ENCODE measurements at places on chromosomes 2 and 18.

DNA sequence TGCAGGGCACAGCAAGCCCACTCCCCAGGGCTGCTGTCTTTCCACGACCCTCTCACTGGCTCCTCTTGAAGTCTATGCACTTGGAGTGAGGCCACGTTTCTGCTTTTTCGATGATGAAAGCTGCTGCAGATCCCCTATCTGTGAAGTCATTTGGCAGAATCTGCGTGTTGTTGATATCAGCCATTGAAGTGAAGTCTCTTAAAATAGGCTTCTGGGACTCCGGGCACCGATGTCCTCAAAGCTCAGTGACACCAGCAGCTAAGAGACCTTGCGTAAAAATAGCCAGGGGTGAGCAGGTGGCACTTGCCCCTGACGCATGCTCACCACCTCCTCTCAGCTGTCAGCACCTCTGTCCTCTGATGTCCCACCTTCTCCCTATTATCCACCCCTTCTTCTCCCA, 89.4 kb upstream of the FHL2 start:
- no peak for DNase-seq

- no peak for DNase-seq
These were observed 430.4 kb downstream of the DLGAP1 start for GRCh38 chr18:4024702-4025101.

DNA sequence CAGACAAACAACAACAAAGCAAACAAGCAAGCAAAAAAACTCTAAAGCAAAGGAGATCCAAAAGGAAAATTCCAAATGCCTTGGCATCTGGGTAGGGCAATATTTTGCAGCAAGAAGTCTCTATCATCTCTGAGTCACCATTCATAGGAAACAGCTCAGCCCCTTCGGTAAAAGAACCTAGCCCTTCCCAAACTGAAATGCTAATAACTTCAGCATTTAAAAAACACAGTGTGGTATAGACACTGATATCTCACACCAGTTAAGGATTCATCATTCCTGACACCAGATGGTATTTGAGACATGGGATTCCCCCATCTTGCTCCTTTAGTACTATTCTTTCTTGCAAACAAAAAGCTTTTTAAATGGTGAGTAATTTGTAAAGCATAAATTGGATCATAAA, 491.8 kb downstream of the TXNL1 start:
- DNase-seq: no peak

DNA sequence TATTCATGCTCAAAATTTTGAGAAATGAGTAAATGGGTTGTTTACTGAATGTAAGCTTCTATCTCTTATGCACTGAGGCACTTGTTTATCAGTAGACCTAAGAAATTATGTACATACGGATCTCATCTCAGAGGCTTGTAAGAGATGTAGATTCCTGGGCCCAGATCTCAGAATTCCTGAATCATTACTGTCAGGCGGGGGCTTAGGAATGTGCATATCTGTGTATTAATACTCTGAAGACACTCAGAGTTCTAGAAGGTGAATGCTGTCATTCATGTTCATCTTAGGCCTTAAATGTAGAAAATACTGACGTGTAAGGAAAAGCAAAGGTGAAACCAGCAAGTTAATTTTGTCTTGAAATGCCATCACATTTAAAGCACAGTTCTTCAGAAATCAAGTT, 169.6 kb downstream of the FMNL2 start:
- no peak for DNase-seq

GRCh38 chr2:36653967-36654694, 42.4 kb upstream of the VIT start:
- DNase-seq: no peak

DNA sequence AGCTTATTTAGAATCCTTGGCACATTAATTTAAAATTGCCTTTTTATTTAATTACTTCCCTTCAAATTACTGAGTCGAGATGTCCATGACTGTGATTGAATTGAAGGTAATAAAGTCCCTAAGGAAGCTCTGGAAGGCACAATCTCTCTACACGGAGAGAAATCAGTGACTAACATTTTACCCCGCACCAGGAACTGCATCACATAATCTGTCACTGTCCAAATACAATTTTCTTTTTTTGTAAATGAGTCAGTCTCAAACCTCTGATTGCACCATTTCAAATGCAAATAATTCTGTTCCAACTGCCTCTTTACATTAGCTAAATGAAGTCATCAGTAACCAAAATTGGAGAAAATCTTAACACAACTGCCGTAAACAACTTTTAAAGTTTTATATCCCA, 311.9 kb downstream of the CCDC178 start:
- DNase-seq: no peak

DNA sequence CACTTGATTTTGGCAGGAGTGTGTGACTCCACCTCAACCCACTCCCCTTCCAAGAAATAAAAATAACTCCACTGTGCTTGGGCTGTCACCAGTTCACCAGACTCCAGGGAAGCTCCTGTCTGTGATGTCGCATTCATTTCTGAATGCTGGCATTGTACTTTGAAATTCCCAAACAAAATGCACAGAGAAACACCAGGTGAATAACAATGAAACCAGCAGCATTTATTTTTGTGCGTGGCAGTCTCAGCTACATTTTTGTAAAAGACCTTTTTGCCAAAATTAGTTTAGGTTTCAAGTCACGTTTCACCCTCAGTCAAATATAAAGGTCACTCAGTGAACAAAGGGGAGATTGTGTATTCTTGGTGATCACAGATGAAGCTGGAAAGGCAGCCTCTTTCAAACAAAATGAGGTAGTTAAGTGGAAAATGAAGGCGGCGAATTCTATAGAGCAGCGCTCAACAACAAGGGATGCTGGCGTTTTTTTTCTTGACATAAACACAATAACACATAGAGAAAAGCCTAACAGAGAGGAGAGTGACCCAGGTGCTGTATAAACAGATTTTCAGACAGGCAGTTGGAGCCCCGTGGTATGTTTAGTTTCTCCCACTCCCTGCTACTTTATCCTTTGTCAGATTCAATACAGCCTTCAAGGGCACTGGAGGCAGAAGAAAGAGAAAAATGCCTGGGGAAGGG, 210.3 kb upstream of the GCFC2 start:
- no peak for DNase-seq

GRCh38 chr18:24616653-24617052, 156.2 kb downstream of the HRH4 start:
- DNase-seq: no peak

GRCh38 chr2:121177896-121178295, 107.1 kb downstream of the TFCP2L1 start:
- DNase-seq: no peak

DNA sequence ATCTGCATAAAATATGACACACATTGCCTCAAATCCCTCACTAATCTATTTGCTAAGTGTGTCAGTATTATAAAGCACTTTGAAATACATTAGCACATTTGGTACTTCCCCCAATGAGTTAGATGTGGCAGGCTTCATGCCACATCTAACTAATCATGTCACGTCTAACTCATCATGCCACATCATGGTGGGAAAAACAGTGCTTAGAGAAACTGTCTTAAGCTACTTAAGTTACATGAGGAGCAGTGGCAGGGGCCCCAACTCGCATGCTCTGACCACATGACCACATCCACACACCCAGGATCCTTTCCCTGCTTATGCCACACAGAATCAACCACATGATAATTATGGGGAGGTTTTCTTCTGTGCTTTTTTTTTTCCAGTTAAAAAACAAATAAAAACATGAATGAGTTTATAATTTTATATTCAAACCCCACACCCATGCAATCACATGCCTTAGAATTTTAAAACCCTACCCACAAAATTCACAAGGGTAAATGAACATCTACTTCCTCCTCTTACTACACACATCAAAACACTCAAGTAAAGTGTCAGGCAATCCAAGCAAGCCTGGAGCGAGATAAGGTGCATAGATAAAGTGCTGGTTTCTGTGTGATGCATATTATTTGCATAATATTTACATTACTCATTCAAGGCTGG, 1.6 kb downstream of the ABCA12 start:
- no peak for DNase-seq

- DNase-seq: no peak
These were observed 120.9 kb upstream of the ST6GAL2 start for GRCh38 chr2:107006836-107007235.

DNA sequence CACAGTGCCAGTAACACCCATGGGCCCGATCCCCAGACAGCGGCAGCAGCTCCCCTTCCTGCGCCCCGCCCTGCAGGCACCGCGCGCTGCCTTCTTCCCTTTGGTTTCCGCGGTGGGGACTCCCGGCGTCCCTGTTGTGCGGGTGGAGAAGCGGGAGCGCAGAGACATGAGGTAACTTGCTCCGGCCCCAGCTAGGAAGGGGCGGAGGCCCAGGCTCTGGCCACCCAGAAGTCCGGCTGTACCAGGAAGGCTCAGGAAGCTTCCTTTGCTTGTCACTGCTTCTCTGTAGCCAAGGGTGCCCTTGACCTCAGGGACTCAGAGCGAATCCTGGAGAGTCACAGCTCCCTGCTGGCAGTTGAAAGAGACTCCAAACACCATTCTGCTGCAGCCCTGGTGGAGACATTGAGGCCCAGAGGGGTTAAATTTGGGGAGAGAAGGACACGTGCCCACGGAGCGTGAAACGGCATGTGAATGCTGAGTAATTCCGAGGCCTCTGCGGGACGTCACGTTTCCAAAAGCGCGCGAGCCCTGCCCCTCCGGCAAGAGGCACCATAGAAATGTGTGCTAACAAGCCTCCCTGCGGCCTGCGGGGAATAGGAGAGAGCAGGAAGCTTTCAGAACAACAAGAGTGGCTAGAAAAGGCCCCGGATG, 6.7 kb upstream of the ADCY3 start:
- peak; percentile 32 for DNase-seq

GRCh38 chr18:33472509-33472908, 32.0 kb upstream of the CCDC178 start:
- DNase-seq: no peak

- DNase-seq: no peak
These were observed 6.5 kb upstream of the PPP3R1 start for GRCh38 chr2:68258851-68259250.

DNA sequence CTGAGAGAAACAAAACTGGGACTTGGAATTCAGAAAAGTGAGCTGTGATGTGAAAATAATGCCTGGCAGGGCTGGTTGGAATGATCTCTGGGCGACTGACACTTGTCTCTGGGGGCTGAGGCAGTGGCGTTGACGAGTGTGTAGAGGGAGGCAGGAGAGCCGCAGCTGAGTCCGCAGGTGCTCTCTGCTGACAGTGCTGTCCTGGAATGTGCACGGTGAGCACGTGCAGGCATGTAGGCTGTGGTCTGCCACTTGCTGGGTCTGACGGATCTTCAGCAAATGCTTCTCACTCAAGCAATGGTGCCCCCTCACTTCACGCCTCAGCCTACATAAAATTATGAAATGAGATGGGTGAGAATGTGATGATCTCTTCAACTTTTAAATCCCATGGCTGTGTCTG, 38.5 kb upstream of the ATP9B start:
- DNase-seq: no peak

DNA sequence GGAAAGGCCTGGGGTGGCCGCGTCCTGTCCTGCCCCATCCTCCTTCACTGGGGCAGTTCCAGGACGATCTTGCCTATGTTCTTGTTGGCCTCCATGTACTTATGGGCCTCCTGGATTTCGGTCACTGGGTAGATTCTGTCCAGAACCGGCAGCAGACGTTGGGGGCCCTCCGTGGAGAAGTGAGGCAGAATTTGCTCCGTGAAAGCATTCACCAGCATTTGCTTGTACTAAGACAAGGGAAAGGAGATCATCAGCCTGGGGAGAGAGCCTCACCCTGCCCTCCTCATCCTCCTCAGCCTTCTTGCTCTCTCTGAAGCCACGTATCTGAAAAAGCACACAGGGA, 1.4 kb upstream of the SF3B6 start:
- DNase-seq: no peak

- no peak for DNase-seq
These were observed 101.6 kb downstream of the LBH start for GRCh38 chr2:30332791-30333453.

DNA sequence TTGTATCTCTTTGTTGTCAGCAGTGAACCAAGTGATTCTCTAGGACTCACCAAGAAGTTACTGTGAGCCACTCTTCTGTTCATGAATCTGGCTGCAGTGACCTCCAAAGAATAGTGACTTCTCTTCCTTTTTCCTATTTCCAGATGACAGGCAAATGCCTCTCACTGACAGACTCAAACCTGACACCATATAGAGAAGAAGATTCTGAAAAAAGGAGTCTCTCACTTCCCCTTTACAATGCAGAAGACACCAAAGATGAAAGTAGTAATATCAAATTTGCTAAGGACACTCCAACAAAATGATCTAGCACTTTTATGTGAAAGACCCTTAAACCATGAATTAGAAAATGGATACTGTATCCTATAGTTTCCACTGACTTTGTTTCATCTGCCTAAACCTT, 44.4 kb upstream of the SETBP1 start:
- no peak for DNase-seq

DNA sequence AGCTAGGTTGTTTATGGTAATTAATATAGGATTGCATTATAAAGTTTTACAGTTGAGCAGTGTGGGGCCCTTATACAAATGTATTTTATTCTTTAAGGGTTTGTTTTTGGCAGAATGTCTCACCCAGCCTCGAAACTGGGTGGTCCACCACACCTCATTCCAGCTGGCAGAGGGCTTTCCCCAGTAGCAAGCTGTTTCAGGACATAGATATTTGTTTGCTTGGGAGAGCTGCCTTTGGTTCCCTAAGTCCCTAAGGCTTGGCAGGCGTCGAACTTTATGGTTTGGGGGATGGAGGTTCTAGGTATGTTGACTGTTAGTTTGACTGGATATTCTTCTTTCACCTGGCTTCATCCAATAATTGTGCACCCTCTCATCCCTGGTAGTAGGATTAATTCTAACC, 205.9 kb downstream of the KCNS3 start:
- no peak for DNase-seq

- DNase-seq: peak; percentile 60
These were observed 45.5 kb downstream of the DDX1 start for GRCh38 chr2:15636972-15637785.

DNA sequence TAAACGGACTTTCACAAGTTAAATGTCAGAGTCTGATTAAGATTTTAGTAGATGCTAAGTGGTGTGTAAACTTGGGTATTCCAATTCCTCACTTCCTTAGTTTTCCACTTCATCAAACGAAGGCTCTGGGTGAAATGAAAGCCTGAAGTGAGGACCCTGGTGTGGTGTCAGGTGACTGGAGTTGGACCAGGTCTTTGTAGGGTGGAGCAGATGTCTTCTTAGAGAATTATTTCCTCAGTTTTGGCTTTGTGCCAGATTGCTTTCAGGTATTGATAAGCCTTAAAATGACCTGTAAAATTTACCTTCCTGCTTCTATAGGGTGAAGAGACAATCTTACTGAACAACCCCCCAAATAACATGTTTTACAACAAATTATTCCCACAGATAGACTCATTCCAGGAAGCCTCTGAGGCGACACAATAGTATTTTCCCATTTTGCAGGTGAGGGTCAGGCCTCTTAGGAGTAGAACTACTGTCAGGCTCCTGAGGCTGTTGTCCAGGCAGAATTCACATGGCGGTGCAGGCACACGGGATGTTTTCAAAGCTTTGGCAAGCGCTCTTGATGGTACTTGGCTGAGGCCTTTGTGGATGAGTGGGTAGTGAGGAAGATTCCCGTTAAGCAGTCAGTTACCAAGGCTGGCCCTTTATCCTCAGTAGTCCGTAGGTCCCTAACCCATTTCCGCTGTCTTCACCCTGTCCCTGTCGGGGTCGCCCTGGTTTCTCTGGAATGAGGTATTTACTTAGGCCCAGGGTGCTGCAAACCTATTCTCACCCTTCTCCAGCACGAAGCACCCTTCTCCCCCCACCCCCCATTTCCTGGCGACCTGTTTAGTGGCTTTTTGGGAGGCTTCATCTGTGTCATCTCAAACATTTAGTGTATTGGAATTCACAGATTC, 6.6 kb downstream of the RPS7 start:
- DNase-seq: no peak

Measured in transverse colon (tissue), 4 donors.